Forelimb muscle (tissue), 1 donor: ENCODE measurements at places on chromosomes 16 and 17.

- no peak for DNase-seq
These were observed 24.9 kb upstream of the ADAMTS18 start for GRCh38 chr16:77459534-77460254.

- no peak for DNase-seq
These were observed 17.1 kb downstream of the SGCA start for GRCh38 chr17:50182783-50183420.

DNA sequence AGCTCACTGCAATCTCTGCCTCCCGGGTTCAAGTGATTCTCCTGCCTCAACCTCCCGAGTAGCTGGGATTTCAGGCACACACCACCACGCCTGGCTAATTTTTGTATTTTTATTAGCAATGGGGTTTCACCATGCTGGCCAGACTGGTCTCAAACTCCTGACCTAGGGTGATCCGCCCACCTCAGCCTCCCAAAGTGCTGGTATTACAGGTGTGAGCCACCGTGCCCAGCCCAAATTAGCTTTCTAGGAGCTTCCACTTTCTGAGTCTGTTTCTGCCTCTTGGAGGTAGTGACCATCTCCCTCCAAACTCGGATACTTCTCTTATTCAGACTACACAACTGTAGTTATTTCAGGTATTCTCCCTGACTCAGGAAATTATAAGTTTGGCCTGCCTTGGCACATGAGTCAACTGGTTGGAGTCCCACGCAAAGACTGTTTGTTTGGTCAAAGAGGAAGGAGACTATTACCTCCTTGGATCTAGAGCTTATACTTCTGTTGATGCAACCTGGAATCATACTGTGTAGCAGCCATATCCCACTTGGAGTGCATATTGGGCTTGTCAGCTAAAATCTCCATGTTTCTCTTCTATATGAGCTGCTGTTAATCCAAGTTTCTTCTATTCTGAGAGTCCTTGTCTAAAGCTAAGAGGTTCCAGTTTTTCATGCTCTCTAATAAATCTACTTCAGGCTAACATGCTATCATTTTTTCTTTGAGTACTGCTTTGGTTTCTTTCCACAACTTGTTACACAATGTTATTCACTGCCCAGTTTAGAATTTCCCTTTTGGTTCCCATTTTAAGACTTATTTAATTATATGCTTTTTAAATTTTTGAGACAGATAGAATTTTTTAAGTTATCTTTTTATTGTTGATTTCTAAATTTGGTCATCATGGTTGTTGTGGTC, 7.5 kb downstream of the IL4R start:
- no peak for DNase-seq

- no peak for DNase-seq
These were observed 129.6 kb downstream of the CPPED1 start for GRCh38 chr16:12674071-12674470.

DNA sequence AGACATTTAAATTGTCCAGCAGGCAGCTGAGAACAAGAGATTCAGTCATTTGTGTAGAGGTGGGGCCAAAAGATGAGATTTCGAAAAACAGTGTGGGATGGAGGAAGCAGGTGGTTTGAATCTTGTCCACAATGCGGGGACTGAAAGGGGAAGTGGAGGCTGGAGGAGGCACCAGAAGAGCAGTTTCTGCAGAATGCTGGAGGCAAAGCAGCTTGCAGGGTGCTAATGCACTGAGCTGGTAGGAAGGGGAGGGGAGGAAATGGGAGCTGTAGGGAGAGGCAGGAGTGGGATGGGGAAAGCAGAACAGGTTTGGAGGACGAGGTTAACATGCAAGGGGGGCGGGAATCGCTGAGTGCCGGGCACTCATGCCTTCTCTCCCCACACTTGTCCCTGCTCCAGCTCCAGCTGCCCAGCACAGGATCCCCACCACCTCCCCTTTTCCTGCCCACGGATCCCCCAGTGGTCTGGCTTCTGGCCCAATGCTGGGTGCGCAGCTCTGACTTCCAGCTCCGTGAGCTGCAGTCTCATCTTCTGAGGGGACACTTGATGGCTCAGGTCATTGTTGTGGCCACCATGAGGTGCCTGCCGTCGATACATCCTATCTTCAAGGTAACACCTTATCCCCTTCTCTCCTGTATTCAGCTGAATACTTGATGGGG, 9.4 kb downstream of the C17orf100 start:
- no peak for DNase-seq

GRCh38 chr16:4263504-4264436, 9.1 kb downstream of the TFAP4 start:
- DNase-seq, result peak; percentile 80

GRCh38 chr17:78974635-78975591, 4.8 kb downstream of the LGALS3BP start:
- DNase-seq, result peak; percentile 43

- DNase-seq, result no peak
These were observed 74.8 kb upstream of the SMURF2 start for GRCh38 chr17:64736804-64737492.

GRCh38 chr17:82899941-82900340, 60.1 kb upstream of the ZNF750 start:
- DNase-seq, result no peak

DNA sequence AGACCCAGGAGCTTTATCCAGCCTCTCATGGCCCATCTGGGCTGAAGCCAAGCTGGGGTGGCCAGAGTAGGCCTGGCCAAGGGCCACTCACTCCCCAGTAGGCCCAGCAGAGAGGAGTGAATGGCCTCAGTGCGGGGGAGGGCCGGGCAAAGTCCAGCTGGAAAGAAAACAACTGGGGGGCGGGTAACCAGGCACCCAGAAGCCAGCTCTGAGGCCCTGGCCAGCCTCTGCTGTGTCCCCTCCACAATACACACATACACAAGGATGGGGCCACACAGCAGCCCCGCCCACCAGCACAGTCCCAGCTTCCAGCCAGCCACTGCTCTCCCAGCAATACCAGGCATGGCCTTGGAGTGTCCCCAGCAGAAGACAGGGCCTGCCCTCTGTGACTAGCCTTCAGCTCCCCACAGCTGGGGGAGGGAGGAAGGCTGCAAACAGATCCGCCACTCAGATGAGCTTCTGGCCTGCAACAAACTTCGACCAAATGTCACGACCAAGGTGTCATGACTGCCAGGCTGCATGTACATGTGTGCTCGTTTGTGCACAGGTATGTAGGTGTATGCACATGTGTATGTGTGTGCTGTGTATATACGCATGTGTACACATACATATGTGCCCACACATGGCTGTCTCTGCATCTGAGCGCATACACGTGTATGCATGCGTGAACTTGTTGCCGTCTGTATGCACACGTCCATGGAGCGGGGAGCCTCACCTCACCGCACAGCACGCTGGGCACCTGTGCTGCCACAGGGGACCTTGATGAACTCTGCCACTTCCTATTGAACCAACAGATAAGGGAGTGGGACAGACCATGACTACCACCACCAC, 5.0 kb downstream of the CARHSP1 start:
- DNase-seq, result no peak

DNA sequence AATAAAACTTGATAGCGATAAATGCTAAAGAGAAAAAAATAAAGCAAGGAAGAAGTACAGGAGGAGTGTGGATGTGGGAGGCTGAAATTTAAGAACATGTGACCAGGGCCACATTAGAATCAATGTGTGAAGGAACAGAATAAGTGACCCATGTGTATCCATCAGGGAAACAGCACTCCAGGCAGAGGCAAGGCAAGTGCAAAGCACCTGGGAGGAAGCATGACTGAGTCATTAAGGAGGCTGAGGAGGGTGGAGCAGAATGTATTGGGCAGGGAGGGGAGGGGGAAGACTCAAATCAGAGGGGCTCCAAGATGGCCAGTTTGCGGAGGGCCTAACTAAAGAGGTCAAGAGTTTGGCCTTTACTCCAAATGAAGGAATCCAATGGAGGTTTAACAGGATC, 8.0 kb downstream of the CDR2 start:
- DNase-seq, result no peak

- no peak for DNase-seq
These were observed 8.1 kb upstream of the TIMP2 start for GRCh38 chr17:78933025-78933958.

DNA sequence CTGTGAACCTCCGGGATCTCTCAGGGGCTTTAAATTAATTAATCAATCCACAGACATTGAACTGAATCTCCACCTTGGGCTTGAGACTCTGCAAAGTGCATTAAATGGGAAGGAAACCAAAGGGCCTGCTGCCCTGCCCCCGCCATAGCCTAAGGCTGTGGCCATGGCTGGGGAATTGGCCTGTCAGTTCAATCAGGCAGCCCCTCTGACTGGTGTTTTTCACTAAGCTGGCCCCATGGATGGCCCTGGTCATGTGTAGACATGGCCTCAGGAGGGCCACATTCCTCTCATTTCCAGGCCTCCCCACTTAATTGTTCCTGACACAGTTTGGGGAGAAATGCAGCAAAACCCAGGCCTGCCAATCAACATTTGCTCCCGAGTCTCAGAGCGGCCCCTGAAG, 499.8 kb downstream of the WWOX start:
- DNase-seq, result no peak

DNA sequence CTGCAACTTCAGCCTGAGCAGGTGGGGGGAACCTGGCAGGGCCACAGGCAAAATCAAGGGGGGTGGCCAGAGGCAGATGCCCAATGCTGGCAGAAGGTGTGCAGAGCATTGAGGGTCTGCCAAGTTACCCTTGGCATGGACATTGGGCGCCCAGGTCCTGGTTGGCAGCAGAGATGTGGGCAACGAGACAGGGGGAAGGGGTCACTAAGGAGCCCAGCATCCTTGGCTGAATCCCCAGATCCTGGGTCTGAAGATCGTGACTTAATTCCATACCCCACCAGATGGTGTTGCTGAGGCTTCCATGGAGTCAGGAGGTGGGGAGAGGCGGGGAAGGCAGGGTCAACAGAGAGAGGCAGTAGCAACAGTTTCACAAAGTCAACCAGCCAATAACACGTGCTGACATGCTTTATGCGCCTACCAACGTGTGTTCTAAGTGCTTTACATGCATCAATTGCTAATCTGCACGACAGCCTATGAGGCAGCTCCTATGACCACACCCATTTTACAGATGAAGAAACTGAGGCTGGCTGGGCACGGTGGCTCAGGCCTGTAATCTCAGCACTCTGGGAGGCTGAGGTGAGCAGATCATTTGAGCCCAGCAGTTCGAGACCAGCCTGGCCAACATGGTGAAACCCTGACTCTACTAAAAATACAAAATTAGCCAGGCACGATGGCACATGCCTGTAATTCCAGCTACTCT, 83.3 kb downstream of the GSG1L start:
- no peak for DNase-seq

GRCh38 chr17:66704858-66705520, 129.9 kb upstream of the CACNG5 start:
- no peak for DNase-seq

- DNase-seq, result no peak
These were observed 64.1 kb downstream of the NF1 start for GRCh38 chr17:31158746-31159377.

GRCh38 chr16:77833921-77834634, 45.7 kb downstream of the VAT1L start:
- DNase-seq, result no peak

DNA sequence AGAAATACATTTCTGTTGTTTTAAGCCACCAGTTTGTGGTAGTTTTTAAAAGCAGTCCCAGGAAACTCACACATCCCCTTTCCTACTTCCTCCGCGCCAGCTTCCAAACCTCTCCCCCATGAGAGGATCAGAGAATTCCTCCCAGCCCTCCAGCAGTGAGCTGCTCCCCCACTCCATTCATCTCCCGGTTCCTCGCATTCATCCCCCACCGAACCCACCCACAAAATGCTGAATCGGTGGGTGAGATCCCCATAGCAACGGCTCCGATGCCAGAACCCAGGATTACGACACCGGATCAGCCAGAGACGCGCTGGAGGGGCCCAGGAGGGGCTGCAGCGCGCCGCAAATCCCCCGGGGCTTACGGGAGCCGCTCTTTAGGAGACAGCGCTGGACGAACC, 251.4 kb upstream of the RPL38 start:
- no peak for DNase-seq

GRCh38 chr17:13541032-13541480, 60.7 kb downstream of the HS3ST3A1 start:
- DNase-seq, result peak; percentile 19

GRCh38 chr16:22402191-22402590, 27.8 kb upstream of the CDR2 start:
- no peak for DNase-seq

DNA sequence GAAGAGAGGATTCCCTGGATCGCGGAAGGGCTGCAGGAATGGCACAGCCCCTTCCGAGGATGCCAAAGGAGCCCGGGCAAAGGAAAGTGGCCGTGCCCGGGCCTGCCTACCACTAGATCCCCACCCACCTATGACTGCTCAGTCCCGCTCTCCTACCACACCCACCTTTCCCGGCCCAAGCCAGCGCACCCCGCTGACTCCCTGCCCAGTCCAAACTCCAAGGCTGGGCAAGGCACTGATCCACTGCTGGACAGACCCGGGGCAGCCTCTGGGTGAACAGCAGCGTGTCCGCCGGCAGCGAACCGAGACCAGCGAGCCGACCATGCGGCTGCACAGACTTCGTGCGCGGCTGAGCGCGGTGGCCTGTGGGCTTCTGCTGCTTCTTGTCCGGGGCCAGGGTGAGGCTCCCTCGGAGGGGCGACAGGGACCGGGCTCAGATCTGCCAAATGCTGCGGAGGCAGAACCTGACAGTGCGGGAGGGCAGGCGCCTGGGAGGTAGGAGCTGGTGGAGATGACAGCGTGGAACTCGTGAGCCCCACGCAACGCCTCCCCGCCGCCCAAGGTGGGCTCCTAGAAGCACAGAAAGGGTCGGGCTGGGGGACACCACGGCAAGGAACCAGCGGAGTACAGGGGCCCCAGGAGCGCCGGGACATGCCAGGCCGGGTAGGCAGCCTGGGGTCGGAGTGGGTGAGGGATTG, at the start of gene CES2:
TSS of gene CES2 (plus strand) at position 203 of the 698 bp plus-strand sequence. CDS start at position 323, 120 bp downstream.
- no peak for DNase-seq

GRCh38 chr16:4522051-4522581, 16.5 kb downstream of the CDIP1 start:
- DNase-seq, result no peak

DNA sequence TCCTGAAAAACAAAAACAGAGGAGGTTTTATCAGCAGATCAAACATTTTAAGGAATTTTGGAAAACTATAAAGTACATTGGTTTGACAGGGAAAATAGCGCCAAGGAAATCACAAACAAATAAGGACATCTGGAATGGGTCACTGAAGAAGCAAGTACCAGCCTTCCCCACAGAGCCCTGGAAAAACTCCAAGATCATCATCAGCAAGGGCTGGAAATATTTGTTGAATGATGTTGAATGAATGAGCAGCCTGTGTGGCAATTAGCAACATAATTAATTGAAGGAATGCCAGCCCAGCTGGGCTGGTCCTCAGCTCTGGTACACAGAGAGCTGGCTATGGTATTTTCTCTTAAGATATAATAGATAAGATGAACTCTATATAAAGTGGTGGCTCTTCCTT, 290.4 kb downstream of the HS3ST3A1 start:
- no peak for DNase-seq
